Panc1 (cell line): ENCODE measurements at places on chromosomes 4 and X.

- DNase-seq: no peak
Measured at GRCh38 chr4:185205697-185206342, 2.0 kb upstream of the CFAP97 start.

- no peak for DNase-seq
Measured at GRCh38 chr4:124974152-124974551, 261.6 kb upstream of the ANKRD50 start.

GRCh38 chr4:116636917-116637316 is 448.5 kb downstream of the TRAM1L1 start:
- no peak for DNase-seq

DNA sequence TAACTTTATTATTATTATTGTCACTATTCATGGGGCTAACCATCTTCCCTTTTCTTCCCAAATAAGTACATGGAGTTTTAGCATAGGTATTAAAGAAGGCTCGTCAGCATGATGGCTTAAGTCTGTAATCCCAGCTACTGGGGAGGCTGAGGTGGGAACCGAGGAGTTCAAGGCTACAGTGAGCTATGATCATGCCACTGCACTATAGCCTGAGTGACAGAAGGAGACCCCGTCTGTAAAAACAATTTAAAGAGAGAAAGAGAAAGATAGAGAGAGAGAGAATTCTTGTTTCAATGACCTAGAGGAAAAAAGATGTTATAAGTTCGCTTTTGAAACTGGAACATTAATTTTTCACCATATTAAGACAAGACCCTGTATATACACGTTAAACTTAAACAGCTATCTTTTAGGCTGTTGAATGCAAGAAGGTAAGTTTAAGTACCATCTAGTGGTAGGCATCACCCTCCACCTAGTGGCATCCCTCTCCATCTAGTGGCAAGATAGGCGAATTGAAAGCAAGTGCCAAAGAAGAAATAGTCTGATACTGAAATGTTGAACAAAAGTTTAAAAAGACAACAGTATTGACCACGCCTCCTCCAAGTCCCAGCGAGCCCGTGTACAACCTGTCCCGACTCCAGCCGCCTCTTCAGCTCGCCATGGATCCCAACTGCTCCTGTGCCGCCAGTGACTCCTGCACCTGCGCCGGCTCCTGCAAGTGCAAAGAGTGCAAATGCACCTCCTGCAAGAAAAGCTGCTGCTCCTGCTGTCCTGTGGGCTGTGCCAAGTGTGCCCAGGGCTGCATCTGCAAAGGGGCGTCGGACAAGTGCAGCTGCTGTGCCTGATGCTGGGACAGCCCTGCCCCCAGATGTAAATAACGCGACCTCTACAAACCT is 26.0 kb upstream of the YTHDC1 start:
- peak; percentile 48 for DNase-seq

GRCh38 chr4:519203-519651 is 20.2 kb downstream of the PIGG start:
- DNase-seq: no peak

- no peak for DNase-seq
Measured at GRCh38 chr4:52204921-52205320, 153.8 kb downstream of the SPATA18 start.

- no peak for DNase-seq
Measured at GRCh38 chr4:180794333-180794732, 1448.9 kb upstream of the TENM3 start.

- no peak for DNase-seq
Measured at GRCh38 chrX:100449696-100450608, 39.9 kb upstream of the PCDH19 start.
